Hindlimb muscle (tissue), 1 donor: ENCODE measurements at places on chromosomes 3 and 15.

- no peak for DNase-seq
These were observed 48.4 kb downstream of the MGLL start for GRCh38 chr3:127773752-127774395.

DNA sequence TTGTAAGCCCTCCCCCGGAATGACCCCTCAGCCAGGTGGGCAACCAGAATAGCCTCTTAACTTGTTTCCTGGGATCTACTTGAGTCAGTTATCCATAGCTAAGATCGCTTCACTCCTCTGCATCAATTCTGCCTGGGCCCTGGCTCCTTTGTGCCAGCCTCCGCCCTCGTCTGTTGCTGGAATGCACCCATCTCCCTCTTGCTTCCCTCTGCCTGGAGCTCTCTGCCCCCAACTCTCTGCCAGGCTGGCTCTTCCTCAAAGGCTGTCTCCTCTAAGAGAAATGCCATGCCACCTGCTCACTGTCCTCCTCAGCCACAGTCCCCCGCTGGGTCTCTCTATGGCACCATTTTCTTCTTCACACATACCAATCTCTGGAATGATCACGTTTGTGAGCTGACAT lies 240.8 kb downstream of the ADAMTS17 start:
- no peak for DNase-seq

DNA sequence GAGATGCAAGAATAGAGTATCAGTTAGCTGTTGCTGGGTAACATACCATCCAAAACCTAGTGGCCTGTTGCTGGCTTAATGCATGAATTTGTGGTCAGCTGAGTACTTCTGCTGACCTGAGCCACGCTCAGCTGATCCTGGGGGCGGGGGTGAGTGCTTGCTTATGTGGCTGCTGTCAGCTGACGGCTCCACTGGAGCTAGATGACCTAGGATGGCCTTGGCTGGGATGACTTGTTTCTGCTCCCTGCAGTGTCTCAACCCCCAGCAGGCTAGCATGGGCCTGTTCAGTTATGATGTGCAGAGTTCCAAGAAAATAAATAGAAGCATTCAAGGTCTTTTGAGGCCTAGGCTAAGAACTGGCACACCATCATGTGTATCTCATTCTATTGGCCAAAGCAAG lies 63.9 kb downstream of the FBLN2 start:
- DNase-seq = no peak

DNA sequence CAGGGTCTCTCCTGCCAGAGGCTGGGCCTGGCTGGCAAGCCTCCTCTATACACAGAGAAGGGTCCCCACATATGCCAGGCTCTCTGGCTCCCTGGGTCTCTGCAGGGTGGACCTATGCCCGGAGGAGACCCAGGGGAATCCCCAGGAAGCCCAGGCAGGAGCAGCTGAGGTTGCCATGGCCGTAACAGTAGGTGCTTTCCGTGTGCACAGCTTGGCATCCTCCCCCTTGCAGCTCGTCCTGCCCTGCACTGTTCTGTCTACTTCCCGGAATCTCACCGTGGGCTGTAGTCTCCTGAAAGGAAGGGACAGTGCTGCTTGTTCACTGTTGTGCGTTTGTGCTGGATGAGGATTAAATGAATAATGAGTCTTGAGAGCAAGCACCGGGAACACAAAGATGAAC lies 47.8 kb downstream of the DAPK2 start:
- DNase-seq = no peak

DNA sequence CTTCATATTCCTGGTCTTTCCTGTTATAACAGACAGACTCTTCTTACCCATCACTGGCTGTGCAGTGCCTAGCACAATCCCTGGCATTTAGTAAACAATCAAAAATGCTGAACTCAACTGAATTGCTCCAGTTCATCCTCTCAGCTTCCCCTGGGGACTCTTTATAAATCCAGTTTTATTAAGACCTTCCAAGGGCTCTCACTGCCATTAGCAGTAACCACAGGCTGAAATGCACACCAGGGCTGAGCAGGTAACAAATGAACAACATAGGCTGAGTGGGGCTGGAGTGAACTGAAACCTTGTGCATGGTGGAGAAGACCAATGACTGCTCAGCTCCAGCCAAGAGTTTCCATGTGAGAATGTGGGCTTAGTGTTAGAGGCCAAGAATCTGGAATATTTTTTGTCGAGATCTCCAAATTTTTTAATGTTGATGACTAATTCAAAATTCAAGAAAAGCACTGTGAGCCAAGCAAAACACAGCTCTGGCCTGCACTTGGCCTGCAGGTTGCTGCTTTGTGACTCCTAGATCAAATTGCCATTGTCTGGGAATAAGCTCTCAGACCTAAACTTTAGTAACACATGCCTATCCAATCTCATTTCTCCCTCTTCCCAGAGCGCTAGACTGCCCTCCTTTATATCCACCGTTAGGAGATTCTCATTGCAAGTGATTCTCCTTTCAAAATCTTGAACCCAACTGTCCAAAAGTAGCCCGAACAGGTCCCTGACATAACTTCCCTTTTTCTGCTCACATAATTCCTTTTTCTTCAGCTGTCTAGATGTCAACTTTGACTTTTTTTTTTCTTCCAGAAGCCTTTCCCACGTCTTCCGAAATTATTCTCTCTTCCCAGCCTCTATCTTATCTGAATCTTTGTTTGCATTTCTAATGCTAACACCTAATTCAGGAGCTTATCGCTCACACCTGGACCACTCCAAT lies 7.4 kb downstream of the SQOR start:
- DNase-seq = no peak

DNA sequence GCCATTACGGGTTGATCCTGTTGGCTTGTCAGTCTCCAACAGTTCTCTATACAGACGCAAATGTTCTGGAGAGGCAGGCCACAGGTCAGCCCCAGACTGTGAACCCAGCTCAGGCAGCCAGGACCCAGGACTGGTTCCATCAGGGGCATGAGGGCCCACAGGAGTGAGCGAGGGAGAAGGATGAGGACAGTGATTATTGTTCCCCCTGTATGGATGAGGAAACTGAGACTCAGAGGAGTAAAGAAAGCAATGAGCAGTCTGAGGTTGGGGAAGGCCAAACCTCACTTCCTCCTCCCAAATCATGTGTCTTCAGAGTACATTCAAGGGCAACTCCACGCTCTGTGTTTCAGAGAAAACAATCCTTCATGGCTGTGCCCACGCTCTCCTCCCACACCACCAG lies 121.9 kb downstream of the RPLP1 start:
- no peak for DNase-seq

- DNase-seq = no peak
These were observed 33.5 kb upstream of the ACKR4 start for GRCh38 chr3:132563420-132564069.

- peak; percentile 40 for DNase-seq
These were observed 57.0 kb downstream of the NEK10 start for GRCh38 chr3:27312044-27312668.

DNA sequence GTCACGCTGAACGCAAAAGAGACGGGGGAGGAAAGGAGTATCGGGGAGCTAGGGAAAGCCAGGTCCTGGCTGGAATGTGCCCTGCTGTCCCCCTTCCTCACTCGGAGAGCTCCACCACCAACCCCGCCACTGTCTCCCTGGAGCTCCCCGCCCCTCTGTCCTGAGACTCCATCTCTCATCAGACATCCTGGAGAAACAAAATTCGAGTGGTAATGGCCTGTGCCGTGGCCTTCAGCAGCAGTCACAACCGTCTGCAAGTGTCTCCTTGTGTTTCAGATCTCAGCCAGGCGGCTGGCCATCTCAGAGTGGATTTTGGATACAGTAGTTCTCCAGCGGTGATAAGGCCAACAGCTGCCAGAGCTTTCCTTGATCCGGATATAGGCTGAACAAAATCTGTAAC lies 76.9 kb downstream of the OCA2 start:
- no peak for DNase-seq

GRCh38 chr15:60928970-60929369 lies 300.1 kb downstream of the RORA start:
- no peak for DNase-seq

- DNase-seq = peak; percentile 84
These were observed 57.8 kb upstream of the RYK start for GRCh38 chr3:134308350-134308891.

- no peak for DNase-seq
These were observed 27.6 kb upstream of the SEMA6D start for GRCh38 chr15:47689660-47690059.

DNA sequence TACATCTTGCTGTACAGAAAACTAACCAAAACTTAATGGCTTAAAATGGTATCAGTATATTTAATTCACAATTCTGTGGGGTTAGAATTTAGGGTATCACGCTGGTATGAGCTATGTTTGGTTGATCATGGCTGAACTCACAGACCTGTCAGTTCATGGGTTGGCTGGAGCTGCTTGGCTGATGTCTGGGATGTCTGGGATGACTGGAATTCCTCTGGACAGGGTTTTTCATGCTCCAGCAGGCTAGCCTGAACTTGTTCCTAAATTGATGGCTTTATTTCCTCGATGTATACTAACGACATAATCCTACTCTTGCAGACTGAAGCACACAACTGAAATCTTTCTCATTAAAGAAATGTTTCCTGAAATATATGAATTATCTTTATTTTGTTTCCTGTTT lies 338.9 kb upstream of the GBE1 start:
- DNase-seq = no peak

- no peak for DNase-seq
These were observed 22.6 kb downstream of the ZNF80 start for GRCh38 chr3:114214542-114215341.

GRCh38 chr3:21185816-21186314 lies 565.1 kb downstream of the ZNF385D start:
- DNase-seq = no peak

DNA sequence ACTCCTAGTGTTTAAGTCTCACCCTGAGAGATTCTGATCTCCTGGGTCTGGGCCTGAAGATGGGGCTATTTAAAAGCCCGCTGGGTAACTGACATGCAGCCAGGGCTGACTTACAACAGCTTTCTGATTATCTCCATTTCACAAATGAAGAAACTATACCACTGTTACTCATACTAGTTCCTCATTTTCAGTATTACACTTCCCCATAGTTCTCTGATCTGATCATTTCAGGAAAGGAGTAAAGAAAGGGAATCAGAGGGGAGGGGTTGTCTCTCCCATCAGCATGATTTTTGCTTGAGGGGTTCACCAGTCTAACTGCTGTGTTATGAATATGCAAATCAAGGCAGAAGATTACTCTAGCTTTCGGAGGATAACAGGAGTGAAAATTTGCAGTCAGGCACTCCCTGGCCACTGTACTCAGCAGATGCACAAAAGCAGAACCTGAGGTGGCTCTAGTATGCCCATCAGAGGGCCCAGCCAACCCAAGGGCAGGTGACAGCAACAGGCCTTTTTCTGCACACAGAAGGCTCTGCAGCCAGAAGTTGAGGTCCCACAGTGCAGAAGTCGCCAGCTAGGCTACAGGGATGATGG lies 59.4 kb downstream of the DAPK2 start:
- no peak for DNase-seq

- DNase-seq = no peak
These were observed 55.5 kb upstream of the AGTR1 start for GRCh38 chr3:148642214-148642613.

GRCh38 chr15:64438653-64439447 lies 21.5 kb upstream of the ZNF609 start:
- DNase-seq = no peak

- DNase-seq = no peak
These were observed 3.8 kb downstream of the ANP32A start for GRCh38 chr15:68816795-68817303.
